ENCODE measurements at places on chromosomes 7 and 10. TPM values are rescaled to one million over a fixed set of nuclear protein-coding genes. Genes with fewer than 3 reads are reported as not detected.

- DNase-seq, result no peak
- H3K36me3 ChIP-seq, result no peaks in the 10 kb centered on the region
- no peaks in the 10 kb centered on the region for H3K27me3 ChIP-seq
- no peak overlapping the region for H3K27ac ChIP-seq
- H3K4me3 ChIP-seq, result no peak overlapping the region
Observed at GRCh38 chr10:84890706-84891105, 562.3 kb downstream of the CCSER2 start.

DNAH11 gene
- 2.3 TPM for total RNA-seq

DNA sequence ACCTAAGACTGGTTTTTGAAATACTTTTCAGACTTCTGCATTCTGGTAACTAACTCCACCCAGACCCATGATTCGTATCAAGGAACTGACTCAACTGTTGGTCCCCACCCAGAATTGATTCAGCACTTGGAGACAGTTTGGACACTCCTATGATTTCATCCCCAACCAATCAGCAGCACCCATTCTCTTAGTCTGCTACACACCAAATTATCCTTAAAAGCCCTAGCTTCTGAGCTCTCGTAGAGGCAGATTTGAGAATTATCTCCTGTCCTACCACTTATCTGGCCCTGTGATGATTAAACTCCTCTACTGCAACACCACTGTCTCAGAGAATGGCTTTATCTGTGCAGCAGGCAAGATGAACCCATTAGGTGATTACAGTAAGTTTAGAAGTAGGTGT, 7.7 kb upstream of the GSTO1 start:
- no peak overlapping the region for H3K4me3 ChIP-seq
- DNase-seq, result peak; percentile 22
- H3K4me1 ChIP-seq, result peaks cover 14% of the 10 kb centered on the region
- H3K27me3 ChIP-seq, result peaks cover 9% of the 10 kb centered on the region
- peak overlapping the region; percentile 55 for H3K27ac ChIP-seq

DNA sequence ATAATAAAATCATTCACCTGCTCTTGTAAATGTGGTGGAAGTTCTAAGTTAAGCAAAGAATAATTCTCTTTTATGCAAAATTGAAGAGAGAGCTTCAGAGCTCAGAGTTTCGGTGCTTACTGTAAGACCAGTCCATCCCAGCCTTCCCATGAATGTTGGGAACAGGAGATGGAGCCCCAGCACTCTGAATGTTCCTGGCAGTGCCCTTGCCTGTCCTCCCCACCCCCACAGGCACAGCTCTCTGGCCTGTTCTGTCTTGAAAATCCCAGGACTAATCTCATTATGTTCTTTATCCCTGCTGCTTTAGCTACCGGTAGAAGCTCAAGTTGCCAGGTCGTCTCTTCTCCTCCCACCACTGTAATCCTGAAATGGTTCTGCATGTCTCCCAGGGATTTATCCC, 29.1 kb upstream of the LHFPL3 start:
- H3K36me3 ChIP-seq, result no peaks in the 10 kb centered on the region
- H3K4me3 ChIP-seq, result no peak overlapping the region

MLXIPL gene
- not detected for total RNA-seq

DNA sequence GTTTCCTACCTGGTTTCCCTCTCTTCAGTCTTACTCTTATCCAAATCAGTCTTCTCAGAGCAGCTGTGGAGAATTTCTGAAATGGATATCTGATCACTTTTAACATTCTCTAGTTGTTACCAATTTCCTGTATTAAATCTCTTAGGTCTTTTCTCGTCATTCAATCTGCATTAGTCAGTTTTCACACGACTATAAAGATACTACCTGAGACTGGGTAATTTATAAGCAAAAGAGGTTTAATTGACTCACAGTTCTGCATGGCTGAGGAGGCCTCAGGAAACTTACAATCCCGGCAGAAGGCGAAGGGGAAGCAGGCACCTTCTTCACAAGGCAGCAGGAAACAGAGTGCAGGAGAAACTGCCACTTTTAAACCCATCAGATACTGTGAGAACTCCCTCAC, 444.8 kb downstream of the GATA3 start:
- no peak for DNase-seq
- no peak overlapping the region for H3K4me3 ChIP-seq
- H3K27ac ChIP-seq, result no peak overlapping the region
- peaks cover 10% of the 10 kb centered on the region for H3K4me1 ChIP-seq
- peaks cover 2% of the 10 kb centered on the region for H3K27me3 ChIP-seq

Measured in activated CD8-positive, alpha-beta T cell treated with anti-CD3 and anti-CD28 coated beads for 36 hours (primary cell).